ENCODE measurements at places on chromosomes 2 and 18.
A peak's percentile ranks its signal among the peaks of the same experiment; 100 is the strongest.

DNA sequence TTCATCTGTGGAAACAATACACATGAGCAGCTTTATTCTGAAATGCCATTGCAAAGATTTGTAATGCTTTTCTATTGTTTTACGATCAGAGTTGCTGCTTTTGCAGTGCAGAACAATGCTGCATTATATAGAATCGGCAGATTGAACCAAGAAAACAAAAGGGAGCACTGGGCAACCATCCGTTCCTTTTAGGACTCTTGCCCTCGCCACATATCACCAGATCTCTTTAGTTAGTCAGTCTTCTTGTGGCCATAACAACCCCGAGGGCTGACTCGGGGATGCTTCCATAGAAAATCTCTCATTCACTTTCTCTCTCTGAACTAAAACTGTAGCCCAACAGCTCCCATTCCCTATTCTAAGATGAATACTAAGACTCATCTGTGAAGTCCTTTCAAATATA is 340.4 kb downstream of the NRXN1 start:
- no peak for DNase-seq

DNA sequence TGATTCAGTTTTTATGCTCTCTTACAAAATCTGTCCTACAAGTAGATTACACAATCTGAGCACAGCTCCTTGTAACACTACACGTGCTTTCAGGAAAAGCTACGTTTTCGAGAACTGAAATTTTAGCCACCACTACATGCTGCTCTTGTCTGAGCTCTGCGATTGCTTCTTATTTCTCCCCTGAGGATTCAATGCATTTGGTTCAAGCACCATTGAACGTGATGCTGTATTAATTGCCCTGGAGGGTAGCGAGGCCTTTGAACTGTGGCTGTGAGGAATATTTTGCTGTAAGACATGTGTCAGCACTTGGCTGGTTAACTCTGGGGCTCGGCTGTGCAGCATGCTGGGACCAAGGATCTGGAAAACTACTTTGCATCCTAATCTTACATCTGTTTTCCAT is 405.8 kb downstream of the EPHA4 start:
- DNase-seq, result no peak

DNA sequence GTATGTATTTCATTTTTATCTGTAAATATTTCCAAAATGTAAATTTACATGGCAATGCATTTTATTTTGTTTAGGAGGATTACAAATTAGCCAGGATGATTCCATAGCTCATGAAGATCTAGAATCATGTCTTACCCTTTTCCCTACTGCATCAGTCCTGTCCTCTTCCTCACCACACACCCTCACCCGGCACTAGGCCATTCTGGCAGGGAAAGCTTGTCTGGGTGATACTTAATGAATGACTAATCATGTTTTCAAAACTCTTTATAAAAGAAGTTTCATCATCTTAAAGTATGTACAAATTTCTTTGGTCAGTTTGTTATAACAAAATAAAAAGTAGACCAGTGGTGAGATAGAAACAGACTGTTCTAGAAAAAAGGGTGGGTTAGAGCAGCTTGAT is 283.3 kb upstream of the VWC2L start:
- DNase-seq, result no peak

DNA sequence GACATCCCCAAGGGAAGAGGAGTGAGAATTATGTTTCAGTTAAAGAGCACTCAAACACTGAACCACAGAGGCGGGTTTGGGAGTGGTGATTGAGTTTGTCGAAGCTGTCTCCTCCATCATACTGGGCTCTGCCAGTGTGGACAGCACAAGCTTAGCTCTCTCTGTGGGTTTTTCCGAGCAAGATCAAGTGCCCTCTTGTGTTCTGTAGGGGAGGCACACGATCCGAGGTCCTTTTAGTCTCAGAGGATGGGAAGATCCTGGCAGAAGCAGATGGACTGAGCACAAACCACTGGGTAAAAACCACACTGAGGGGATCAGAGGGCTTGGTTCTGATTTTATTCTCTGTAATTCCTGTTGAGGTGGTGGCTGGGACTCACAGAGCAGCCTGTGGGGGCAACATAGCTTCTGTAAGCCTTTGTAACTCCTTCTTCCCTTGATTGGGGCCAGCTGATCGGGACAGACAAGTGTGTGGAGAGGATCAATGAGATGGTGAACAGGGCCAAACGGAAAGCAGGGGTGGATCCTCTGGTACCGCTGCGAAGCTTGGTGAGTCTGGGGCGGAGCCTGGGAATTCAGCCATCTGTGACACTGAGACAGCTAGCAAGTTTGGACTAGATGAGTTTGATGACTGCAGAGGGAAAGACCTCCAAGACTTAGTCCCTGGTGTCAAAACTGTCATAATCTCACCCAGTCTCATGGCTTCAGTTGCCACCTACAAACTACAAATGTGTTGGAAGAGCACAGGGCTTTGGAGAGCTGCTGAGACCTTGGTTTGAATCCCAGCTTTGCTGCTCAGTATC is 2.0 kb downstream of the NAGK start:
- peak; percentile 14 for DNase-seq

Data from SW 1271 (cell line).